ENCODE measurements at places on chromosomes 2 and 18. TPM values are rescaled to one million over a fixed set of nuclear protein-coding genes. Genes with fewer than 3 reads are reported as not detected.

DNA sequence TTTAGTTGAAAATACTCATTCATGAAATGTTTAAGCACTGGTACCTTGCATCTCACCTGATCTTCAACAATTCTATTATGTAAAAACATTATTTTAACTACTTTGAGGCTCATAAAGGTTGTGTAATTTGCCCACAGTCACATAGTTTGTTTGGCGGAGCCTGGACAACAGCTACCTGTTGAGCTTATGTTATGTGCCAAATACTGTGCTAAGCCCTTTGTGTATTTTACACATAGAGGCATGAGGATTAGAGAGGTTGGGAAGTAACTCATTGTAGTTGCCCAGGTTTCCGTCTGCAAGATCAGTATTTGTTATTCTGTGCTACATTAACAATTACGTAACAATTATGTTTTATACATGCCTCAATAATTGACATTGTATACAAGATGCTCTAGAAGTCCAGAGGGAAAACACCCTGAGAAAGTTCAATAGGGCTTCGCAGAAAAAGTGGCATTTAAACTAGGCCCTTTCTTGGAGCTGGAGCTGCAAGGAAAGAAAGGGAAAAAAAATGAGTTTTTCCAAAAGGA is 80.4 kb downstream of the BOLA3 start:
- no peak for DNase-seq

The MAL gene
- 200 TPM for total RNA-seq

The TSPYL6 gene
- not detected for total RNA-seq

The TTL gene
- 27.8 TPM for total RNA-seq

The PARD6G gene
- 10.4 TPM for total RNA-seq

GRCh38 chr2:21037671-21038108 is 6.2 kb downstream of the APOB start:
- DNase-seq = no peak

GRCh38 chr2:68411397-68412126 is 46.5 kb downstream of the PLEK start:
- DNase-seq = no peak

DNA sequence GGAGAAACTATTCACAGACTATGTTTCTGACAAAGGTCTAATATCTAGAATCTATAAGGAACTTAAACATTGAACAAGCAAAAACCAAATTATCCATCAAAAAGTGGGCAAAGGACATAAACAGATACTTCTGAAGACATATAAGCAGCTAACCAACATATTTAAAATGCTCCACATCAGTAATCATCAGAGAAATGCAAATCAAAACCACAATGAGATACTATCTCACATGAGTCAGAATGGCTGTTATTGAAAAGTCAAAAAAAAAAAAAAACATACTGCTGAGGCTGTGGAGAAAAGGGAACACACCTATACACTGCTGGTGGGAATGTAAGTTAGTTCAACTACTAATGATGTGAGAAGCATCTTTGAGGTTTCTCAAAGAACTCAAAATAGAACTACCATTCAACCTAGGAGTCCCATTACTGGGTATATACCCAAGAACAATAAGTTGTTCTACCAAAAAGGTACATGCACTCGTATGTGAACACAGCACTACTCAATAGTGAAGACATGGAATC is 220.4 kb upstream of the TFPI start:
- DNase-seq = no peak

The VIL1 gene
- total RNA-seq = not detected

The PRSS56 gene
- total RNA-seq = not detected

The CNGA3 gene
- not detected for total RNA-seq

The VIT gene
- 201 TPM for total RNA-seq

- no peak for DNase-seq
Measured at GRCh38 chr2:6454286-6454990, 411.3 kb downstream of the CMPK2 start.

GRCh38 chr2:58032764-58033080 is 13.9 kb upstream of the VRK2 start:
- no peak for DNase-seq

DNA sequence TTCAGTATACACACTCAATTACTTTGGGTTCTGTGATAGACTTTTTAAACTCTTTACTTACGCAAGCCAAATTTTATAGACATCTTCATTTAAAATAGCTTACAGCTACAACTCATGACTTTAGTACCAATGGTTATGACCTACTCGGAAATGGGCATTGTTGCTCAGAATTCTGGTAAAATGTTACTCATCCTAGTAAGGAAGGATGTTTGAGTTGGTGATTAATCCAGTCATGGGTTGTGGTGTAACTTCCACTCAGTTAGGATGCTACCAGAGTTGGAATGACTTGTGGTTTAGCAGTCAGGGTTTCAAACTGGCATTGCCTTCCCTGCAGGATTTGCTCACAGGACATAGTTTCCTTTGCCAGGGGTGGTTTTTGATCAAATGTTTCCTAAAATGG is 7.4 kb upstream of the NPC1 start:
- no peak for DNase-seq

DNA sequence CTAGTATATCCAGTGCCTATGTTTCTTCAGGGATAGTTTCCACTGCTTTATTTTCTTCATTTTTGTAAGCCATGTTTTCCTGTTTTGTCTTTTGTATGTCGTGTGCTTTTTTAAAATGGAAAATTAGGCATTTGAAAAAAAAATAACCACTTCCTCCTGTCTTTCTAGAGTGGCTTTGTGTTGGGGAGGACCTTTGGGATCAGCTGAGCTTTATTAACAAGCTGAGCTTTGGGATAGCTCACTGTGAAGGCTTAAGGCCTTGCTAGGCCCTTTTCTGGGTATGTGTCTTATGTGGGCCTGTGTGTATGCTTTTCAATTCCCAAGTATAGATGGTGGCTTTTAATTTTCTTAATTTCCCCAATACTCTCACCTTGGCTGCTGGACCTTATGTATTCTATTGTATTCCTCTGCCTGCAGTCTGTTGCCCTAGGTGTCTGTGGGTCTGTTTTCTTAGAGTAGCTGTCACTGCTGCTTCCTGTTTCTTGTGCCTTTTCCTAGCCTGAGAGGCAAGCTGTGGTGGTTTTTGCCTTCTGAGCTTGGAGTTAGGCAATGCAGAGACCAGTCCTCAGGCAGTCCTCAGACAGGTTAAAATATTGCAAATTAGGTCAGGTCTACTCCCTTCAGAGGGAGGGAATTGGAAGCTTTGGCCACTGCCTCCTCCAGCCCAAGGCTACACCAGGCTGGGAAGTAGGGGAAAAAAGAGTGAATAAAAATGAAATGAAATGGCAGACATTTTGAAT is 134.7 kb downstream of the LDLRAD4 start:
- DNase-seq = no peak

DNA sequence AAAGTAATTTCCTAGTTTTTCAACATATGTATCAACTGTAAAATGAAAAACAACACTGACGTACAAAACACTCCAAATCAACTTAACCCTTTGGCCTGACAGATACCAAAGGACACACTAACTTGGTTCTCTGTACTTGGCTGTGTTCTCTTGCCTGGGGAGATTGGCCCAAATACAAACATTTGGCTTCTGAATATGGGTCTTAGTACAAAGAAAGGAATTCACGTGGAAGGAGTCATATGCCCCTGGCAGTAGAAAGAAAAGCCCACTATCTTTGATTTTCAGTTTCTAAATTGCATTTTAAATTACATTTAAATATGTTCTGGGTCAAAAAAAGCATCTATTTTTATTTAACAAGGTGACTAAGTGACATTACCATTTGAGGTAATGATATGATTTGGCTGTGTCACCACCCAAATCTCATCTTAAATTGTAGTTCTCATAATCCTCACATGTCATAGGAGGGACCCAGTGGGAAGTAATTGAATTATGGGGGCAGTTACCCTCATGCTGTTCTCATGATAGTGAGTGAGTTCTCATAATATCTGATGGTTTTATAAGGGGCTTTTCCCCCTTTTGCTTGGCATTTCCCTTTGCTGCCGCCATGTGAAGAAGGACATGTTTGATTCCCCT is 153.6 kb upstream of the CCDC195 start:
- DNase-seq = no peak

GRCh38 chr2:208375491-208376068 is 31.0 kb upstream of the PTH2R start:
- DNase-seq = no peak

- no peak for DNase-seq
Measured at GRCh38 chr18:12880541-12880910, 3.5 kb downstream of the PTPN2 start.

DNA sequence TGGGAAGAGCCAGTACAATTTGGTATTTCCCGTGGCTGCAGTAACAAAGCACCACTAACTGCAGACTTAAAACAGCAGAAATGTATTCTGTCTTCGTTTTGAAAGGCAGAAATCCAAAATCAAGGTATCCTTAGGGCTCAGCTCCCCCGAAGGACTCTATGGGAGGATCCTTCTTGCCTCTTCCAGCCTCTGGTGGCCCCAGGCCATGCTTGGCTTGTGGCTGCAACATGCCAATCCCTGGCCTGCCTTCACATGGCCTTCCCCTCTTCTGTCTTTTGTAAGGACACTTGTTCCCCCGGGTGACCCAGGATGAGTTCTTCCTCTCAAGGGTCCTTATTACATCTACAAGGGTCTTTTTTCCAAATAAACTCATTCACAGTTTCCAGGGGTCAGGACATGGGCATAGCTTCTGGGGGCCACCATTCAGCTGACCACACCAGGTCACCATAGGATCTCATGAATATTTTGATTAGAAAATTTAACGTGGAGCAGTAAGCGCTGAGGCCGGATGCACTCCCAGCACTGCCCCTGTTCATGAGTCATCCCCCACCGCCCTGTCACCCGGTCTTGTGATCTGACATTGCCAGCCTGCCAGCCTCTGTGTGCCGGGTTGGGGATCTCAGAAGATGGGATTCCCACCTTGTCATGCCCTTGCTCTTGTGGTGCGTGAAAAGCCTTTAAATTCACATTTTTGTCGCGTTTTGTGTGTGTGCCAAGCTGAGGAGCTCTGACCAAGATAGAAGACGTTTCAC is 61.2 kb upstream of the B3GNT7 start:
- no peak for DNase-seq

GRCh38 chr2:60998628-60999545 is 18.6 kb upstream of the PEX13 start:
- DNase-seq = no peak

DNA sequence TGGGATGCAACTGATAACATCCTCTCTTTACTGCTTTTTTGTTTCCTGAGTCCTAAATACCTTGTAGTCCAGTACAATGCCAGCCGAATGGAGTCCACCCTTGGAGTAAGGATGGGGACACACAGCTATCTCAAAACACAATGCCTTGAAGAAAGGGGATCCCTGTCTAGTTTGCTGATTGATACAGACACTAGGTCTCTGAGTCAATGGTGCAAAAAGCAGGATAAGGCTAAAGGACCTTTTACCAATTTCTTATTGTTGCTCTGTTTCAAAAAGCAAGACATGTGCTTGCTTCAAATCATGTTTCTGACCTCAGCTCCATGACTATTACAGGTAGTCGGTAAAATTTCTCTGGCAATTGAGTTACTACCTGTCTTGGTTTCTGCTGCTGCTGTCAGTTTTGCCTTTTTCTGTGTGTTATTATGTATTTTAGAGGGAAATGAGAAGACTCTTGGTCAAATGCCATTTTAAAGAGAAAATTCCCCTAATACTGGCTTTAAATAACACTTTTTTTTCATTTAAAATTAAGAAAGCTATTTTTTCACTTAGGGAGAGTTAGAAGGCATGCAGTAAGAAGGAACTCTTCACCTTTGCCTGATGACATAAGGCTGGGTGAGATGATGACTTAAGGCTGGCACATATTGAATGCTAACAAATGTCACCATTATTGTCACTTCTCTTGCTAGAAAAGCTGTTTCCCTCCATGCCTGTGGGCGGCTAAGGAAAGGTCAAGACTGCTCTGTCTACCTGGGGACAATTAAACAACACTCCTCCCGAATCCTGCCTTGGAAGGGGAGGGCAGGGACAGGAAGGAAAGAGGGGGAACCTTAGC is 4.9 kb upstream of the FIGLA start:
- DNase-seq = no peak

DNA sequence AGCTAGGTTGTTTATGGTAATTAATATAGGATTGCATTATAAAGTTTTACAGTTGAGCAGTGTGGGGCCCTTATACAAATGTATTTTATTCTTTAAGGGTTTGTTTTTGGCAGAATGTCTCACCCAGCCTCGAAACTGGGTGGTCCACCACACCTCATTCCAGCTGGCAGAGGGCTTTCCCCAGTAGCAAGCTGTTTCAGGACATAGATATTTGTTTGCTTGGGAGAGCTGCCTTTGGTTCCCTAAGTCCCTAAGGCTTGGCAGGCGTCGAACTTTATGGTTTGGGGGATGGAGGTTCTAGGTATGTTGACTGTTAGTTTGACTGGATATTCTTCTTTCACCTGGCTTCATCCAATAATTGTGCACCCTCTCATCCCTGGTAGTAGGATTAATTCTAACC is 205.9 kb downstream of the KCNS3 start:
- DNase-seq = no peak

The CLEC4F gene
- total RNA-seq = not detected

DNA sequence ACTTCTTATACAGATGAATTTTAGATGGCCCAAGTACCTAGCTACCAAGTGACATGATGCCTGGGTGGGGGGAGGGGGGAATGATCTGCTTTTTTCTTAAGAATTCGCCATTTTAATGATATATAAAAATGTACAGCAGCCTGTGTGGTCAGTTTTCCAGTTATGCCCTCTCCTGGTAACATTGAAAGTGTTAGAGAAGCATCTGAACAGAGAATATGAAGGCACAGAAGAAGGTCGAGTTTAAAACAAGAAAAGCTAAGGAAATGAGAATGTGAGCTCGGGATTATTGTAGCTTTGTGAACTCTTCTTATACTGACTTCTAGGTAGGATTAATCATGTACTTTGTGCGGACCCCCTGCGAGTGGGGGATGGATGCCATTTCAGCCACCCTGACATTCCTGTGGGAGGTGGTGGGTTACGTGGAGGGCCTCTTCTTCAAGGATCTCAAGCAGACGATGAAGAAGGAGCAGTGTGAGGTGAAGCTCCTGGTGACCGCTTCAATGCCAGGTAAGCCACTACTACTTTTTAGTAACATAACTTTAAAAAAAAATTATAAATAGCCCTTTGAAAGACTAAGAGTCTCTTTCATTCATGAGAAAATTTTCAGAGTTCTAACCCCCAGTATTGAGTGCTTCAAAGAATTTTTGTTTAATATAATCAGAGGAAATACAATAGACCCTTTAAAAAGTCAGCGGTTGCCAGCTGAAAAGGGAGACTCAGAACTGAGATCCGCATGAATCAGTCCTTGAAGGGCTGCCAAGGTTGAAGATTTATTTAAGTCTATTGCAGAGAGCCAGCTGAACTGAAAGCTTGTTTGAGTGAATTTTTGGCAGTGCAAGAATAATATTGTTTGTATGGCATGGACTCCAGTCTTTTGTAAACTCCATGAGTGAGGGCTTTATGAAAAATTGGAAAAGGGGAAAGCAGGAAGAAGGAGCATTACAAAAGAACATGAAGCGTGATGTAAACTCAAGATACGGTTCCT is 68.6 kb upstream of the RPE start:
- DNase-seq = no peak
